ENCODE measurements at places on chromosomes 1 and 21.

- DNase-seq: no peak
These were observed 206.5 kb downstream of the ZP4 start for GRCh38 chr1:237684236-237684635.

DNA sequence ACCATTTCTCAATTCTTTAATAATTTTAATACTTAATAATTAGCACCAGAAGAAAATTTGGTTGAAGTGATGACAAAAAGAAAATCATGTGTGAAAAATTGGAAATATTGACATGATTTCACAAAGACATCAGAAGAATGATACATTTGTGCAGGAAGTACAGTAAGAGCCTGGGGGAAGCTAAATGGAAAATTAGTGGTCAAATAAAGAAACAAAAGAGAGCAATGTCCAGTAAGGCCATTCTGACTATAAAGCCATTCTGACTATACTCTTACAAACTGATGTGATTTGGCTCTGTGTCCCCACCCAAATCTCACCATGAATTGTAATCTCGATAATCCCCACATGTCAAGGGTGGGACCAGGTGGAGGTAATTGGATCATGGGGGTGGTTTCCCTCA is 48.6 kb upstream of the KCNE1 start:
- DNase-seq: no peak

DNA sequence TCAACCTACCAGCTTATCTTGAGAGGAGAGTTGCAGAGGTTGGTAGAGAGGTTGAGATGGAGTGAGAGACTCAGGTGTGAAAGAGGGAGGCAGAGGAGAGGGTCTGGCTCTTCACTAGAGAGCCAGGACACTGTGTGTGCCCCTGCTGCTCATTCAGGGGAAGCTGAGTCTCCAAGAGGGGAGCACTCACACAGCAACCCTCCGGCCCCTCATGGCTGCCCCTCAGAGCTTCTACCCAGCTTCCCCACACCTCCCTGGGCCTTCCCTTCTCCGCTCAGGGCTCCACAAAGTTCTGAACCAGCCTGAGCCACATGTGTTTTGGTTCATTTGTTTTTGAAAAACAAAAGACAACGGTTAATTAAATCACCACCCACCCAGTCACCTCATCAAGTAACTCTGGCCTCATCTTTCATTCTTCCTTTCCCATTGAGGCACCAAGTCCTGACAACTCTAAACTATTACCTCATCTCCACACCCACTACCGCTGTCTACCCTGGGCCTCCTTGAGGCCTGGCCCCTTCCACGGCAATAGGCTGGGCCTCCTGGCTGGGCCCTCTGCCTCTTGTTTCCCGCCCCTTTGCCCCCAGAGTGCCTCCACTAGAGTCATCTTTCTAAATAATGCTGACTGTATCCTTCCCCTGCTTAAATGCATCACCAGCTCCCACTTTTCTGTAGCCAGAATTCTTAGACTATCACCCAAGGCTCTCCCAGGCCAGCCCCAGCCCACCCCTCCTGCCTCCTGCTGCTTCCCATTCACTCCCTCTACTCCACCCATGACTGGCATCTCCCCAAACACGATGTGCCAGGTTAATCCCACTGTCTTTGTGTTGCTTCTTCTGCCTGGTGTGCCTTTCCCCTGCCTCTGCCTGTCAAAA is 33.0 kb downstream of the TNNT2 start:
- peak; percentile 30 for DNase-seq

DNA sequence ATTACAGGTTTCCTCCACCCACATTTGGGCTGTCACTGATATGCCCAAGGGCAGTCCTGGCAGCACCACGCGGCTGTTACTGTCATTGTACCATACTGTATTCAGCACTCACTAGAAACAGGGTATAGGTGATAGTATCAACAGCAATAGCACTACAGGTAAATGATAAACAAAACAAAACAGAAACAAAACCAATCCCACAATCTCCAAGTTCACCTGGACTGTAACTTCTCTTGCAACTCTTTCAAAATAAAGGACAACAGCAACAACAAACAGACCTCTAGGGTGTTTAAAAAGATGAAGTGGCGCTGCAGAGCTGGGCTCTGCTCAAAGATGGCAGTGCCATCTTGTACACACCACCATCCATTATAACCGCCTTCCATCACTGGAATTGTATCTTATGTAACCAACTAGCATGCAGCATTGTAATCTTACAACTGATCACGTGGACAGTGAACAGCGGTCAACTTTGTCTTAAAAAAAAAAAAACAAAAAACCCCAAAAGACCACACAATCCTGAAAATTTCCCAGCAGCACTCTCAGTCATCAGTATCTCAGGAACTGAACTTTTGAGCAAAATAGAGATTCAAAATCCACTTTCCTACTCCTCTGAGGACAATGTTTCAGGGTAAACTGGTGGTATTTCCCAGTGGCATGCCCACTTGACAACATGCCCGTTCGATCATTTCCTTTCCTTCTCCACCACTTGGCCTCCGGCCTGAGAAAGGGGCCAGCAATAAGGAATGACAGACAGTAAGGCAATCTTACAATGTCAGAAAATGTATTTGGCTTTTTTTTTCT is 3.8 kb downstream of the IRF2BP2 start:
- peak; percentile 79 for DNase-seq

GRCh38 chr1:172638885-172639831 is 19.7 kb upstream of the FASLG start:
- no peak for DNase-seq

- DNase-seq: no peak
These were observed 17.0 kb downstream of the KCNAB2 start for GRCh38 chr1:6062670-6063069.

DNA sequence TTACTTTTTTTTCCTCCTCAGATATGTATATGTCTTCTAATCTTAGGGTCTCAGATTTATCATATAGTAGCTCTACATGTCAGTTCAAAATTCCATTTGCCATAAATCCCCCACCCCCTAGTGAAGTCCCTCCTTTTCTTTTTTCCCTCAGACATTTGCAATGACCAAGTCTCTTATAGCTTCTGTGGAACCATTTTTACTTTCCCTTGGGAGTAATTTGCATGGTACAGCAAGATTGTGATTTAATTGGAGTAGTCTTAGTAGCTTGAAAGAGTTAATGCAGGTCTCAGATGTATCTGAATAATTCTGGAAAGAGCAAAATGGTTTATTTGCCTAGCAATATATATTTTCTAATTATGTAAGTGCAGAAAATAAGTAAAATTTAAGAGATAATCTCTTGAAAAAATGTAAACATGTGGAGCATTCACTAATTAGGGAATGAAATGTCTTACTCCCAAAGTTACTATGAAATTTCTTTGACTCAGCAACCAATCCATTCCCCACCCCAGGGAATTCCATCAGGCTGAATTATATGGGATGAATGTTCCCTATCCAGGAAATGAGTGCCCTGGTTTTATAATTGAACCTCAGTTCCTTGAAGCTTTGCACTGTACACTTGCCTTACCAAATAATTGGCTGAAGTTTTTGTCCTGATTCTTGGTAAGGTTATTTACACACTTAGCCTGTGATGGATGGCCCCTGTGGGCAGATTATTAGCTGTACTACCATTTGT is 267.0 kb downstream of the DNM3 start:
- peak; percentile 35 for DNase-seq

GRCh38 chr21:42905195-42905594 is 12.1 kb downstream of the NDUFV3 start:
- DNase-seq: no peak

DNA sequence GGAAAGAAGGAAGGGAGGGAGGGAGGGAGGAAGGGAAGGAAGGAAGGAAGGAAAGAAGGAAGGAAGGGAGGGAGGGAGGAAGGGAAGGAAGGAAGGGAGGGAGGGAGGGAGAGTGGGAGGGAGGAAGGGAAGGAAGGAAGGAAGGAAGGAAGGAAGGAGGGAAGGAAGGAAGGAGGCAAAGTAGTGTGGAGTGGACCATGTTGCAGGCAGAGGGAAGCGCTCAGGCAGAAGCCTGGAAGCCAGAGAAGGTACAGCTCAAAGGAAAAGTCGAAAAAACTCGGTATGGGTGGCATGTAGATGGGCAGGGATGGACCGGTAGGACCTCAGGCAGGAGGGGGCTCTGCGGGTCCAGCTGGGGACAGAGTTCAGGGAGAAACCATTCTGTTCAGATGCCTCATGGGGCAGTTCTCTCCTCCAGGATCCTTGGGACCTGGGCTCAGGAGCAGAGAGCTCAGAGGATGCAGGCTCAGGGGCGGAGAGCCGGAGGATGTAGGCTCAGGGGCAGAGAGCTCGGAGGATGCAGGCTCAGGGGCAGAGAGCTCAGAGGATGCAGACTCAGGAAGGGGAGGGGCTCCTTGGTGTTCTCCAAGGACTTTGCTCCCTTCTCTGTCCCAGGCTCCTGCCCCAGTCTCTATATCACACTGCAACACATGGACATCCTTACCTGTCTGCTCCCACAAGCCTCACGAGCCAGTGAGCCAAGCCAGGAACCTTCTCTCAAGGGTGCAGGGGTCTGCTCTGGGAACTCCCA is 13.6 kb upstream of the PADI3 start:
- DNase-seq: no peak

GRCh38 chr21:27212441-27212840 is 245.6 kb upstream of the ADAMTS5 start:
- peak; percentile 95 for DNase-seq

DNA sequence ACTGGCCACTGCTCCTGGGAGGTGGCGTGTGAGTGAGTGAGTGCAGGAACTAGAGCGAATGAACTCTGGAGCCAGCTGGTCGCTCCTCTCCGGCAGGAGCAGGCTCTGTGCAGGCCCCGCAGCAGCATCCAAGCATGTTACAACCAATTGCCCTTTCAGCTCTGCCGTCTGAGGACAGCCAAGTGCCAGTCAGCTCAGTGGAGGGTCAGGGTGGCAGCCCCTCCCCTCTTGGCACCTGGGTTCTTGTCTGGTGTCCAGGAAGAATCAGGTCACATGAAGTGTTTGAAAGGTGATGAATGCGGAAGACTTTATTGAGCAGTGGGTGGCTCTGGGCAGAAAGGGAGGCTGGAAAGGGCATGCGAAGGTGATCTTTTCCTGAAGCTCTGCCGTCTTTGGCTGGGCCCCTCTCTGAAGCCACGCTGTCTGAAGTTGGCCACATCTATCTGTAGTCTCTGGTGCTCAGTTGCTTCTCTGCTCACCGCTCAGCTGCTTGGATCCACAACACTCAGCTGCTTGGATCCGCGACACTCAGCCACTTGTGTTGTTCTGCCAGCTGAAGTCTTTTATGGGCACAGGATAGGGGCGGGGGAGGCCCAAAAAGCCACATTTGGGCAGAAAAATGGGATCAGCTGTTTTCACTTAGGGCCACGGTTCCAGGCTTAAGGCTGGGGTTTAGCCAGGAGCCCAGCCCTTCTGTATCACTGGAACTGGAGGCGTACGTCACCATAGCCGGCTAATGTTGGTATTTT is 139.8 kb downstream of the ADSS2 start:
- DNase-seq: peak; percentile 74

DNA sequence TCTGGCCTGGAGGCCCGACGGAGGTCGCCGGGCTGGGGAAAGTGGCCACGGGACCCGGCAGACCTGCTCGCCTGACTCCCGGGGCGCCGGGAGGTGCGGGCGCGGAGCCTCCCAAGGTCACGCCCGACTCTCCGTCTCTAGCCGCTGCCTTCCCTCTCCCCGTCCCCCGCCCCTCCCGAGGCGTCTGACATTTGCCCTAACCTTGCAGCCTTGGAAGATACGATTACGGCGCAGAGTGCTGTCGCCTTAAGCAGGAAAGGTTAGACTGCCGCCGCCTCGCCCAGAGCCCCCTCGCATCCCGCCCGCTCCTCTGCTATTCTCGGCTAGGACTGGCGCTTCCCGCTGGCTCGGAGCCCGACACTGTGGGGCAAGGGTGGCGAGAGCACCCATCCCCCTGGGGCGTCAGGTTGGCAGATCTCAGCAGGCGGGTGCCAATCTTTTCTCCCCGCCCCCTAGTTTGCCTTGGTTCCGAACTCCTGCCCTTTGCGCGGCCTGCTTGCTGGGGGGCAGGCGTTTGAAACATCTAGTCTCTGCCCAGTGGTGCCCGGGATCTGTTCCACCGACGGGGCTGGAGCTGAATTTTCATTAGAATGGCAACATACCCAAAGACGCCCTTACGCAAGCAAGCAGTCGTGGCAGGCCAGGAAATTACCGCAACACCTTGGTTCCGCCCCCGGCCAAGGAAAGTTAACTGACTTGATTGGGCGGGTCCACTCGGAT is 835 bp downstream of the PGM1 start:
- DNase-seq: peak; percentile 58

GRCh38 chr1:189269011-189269410 is 1208.7 kb downstream of the BRINP3 start:
- no peak for DNase-seq

GRCh38 chr1:151289080-151289935 is 7.2 kb downstream of the ZNF687 start:
- DNase-seq: no peak

All from muscle of leg (tissue), 16 donors.